Activated naive CD4-positive, alpha-beta T cell treated with anti-CD3 and anti-CD28 coated beads for 36 hours (primary cell): ENCODE measurements at places on chromosomes 6 and 20.

DNA sequence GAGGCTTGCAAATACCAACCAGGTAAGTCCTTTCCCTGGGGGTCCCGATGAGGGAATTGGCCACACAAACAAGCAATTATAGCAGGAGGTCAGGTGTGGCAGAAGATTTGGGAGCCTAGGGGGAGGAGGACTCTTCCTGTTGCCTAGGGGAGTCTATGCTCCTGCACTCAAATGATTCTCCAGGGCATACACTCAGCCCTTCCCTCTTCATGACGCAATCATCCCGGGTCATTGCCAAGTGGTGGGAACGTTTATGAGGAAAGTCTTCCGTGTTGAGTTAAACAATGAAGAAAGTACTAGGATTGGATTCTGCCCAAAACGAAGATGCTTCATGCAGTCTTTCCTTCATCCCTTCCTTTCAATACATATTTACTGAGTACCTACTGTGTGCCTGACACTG lies 186.5 kb upstream of the TSHZ2 start:
- H3K4me3 ChIP-seq, result no peak overlapping the region
- DNase-seq, result no peak
- H3K4me1 ChIP-seq, result peaks cover 6% of the 10 kb centered on the region

- no peak overlapping the region for H3K27ac ChIP-seq
- H3K4me1 ChIP-seq, result no peaks in the 10 kb centered on the region
- no peak for DNase-seq
- no peaks in the 10 kb centered on the region for H3K36me3 ChIP-seq
- no peak overlapping the region for H3K4me3 ChIP-seq
- no peaks in the 10 kb centered on the region for H3K27me3 ChIP-seq
Measured at GRCh38 chr6:57248311-57248895, 26.3 kb upstream of the RAB23 start.

DNA sequence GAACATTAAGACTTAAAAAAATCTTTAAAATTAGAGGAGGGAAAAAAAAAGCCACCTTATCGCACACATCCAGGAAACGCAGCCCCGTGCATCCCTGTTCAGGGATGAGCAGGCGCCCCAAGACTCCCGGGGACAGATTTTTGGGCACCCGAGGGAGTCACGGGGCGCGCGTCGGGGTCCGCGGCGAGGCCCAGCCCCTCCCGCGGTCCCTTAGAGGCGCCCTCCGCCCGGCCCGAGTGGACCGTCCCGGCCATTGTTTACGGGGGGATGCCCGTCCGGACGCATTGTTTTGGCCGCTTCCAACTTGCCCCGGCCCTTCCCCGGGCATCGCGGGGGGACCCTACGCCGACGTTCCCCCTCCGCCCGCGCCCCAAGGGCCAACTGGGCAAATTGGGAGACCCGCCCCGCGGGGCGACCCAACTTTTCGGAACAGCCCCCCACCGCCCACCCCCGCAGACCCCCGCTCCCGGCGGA lies 610 bp downstream of the ZNF217 start:
- DNase-seq, result peak; percentile 33
- H3K36me3 ChIP-seq, result peaks cover 5% of the 10 kb centered on the region
- peak overlapping the region; percentile 94 for H3K4me3 ChIP-seq
- peak overlapping the region; percentile 99 for H3K27ac ChIP-seq
- H3K27me3 ChIP-seq, result no peaks in the 10 kb centered on the region

GRCh38 chr6:32968867-32969684 lies 682 bp downstream of the BRD2 start:
- H3K27me3 ChIP-seq, result no peaks in the 10 kb centered on the region
- peaks cover 27% of the 10 kb centered on the region for H3K4me1 ChIP-seq
- peak; percentile 84 for DNase-seq
- peaks cover 48% of the 10 kb centered on the region for H3K36me3 ChIP-seq
- H3K27ac ChIP-seq, result peak overlapping the region; percentile 100

DNA sequence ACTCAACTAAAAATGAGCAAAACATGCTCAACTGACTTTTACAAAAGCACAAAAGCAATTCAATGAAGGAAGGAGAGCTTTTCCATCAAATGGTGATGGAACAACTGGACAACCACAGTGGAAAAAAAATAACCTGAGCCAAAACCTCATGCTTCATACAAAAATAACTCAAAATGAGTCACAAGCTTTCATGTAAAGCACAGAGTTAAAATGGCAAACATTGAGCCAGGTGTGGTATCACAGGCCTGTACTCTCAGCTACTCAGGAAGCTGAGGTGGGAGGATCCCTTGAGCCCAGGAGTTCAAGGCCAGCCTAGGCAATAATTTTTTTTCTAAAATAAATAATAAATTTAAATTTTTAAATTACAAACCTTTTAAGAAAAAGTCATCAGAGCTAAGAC lies 18.4 kb upstream of the HLA-G start:
- DNase-seq, result no peak
- no peak overlapping the region for H3K4me3 ChIP-seq
- H3K36me3 ChIP-seq, result no peaks in the 10 kb centered on the region
- H3K27me3 ChIP-seq, result peaks cover 4% of the 10 kb centered on the region
- no peaks in the 10 kb centered on the region for H3K4me1 ChIP-seq
- H3K27ac ChIP-seq, result no peak overlapping the region

GRCh38 chr6:91485047-91485446 lies 898.2 kb upstream of the MAP3K7 start:
- no peaks in the 10 kb centered on the region for H3K4me1 ChIP-seq
- H3K27me3 ChIP-seq, result no peaks in the 10 kb centered on the region
- DNase-seq, result no peak
- no peak overlapping the region for H3K4me3 ChIP-seq

DNA sequence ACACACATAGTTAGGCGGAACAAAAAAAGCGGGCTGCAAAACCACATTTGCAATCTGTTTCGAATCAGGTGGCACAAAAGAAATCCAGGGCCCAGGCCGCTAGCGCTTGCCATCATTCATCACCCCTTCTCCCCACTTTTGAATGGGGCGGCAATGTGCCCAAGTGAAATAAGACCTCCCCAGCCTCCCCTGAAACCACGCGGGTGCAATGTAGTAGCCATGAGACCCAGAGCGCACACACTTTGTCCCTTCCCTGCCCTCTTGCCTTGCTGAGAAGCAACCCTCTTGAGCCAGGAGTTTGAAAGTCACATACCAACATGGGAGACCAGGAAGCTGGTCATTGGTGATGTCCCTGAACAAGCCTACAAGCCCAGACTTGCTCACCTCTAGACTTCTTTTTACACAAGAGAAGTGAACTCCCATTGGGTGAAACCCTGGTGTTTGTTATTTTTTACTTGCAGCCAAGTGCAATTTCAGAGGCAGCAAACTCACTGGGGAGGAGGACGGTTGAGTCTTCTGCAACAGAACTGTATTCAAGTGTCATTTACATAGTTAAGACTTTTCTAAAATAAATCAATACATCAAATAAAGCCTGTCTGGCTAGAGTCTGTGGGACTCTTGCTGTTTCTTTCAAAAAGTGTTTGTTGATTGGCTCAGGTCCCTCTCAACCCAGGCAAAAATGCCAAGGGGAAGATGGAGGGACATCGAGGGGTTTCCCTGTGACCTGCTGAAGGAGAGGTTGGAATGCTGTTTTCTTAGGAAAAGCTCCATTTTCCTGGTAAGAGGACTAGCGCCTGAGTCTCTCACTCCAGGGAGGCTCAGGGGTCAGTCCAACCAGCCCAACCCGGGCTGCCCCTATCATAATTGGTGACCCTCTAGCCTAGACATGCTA lies 138.1 kb upstream of the PTPN1 start:
- no peaks in the 10 kb centered on the region for H3K36me3 ChIP-seq
- no peaks in the 10 kb centered on the region for H3K4me1 ChIP-seq
- DNase-seq, result no peak
- peaks cover 2% of the 10 kb centered on the region for H3K27me3 ChIP-seq
- no peak overlapping the region for H3K4me3 ChIP-seq

GRCh38 chr6:154267508-154268106 lies 89.0 kb downstream of the IPCEF1 start:
- H3K36me3 ChIP-seq, result no peaks in the 10 kb centered on the region
- peaks cover 25% of the 10 kb centered on the region for H3K4me1 ChIP-seq
- no peaks in the 10 kb centered on the region for H3K27me3 ChIP-seq
- no peak overlapping the region for H3K4me3 ChIP-seq
- H3K27ac ChIP-seq, result no peak overlapping the region
- DNase-seq, result peak; percentile 32

DNA sequence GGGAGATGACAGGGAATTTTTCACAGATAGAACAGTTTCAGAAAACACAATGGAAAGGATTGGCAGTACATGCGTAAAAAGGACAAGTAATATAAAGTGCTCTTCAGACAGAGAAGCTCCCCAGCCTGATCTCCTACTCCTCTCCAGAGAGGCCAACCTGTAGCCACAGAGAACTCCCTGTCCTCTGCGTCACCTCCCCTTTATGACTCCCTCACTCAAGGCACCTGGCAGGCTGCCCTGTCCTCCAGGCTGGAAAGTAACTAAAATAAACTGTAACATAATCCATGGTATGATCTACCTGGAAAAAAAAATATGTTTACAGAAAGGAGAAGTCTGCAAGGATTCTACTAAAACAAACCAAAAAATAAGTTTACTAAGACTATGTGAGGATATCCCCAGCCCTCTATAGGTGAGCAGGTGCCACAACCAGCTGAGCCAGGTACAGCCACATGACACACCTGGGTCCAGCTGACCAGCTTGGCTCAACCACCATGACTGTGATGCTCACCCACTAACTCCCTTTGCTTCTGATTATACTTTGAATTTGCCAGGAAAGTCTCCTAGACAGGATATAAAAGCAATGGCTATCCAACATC lies 29.2 kb downstream of the MBOAT1 start:
- no peak overlapping the region for H3K27ac ChIP-seq
- peaks cover 10% of the 10 kb centered on the region for H3K36me3 ChIP-seq
- no peaks in the 10 kb centered on the region for H3K27me3 ChIP-seq
- no peak overlapping the region for H3K4me3 ChIP-seq
- DNase-seq, result no peak
- no peaks in the 10 kb centered on the region for H3K4me1 ChIP-seq

- H3K36me3 ChIP-seq, result no peaks in the 10 kb centered on the region
- H3K27ac ChIP-seq, result peak overlapping the region; percentile 63
- H3K27me3 ChIP-seq, result no peaks in the 10 kb centered on the region
- no peak overlapping the region for H3K4me3 ChIP-seq
- peaks cover 23% of the 10 kb centered on the region for H3K4me1 ChIP-seq
Measured at GRCh38 chr20:20734475-20734948, 22.1 kb upstream of the RALGAPA2 start.

DNA sequence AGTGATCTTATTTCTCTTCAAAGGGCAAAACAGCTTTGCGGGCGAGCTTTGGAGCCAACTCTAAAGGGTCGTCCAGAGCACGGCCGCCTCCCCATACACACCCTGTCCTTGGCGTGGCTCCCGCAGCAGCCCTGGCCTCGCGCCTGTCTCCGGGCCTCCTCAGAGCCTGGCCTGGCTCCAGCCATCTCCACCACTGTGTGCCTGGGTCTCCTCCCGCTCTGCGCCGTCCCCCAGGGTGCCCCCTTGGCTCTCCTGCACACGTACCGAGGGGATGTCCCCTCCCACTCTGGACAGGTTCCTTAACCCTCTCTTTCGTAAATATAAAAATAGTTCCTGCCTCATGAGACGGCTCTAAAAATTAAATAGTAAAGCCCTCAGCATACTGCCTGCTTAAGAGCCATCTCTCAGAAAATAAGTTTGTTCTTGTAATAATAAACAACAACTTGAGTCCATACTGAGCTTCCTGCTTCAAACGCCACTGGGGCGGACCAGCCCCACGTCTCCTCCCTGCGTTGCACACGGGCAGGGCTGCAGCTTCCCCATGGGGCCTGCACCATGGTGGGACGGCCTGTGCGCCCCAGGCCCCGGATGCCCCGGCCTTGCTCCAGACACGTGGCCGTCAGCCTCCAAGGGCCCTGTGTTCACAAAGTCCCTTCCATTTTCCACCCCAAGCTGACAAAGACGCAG lies 226.2 kb downstream of the TTLL2 start:
- H3K27me3 ChIP-seq, result no peaks in the 10 kb centered on the region
- H3K4me3 ChIP-seq, result no peak overlapping the region
- H3K36me3 ChIP-seq, result no peaks in the 10 kb centered on the region
- H3K4me1 ChIP-seq, result no peaks in the 10 kb centered on the region
- no peak overlapping the region for H3K27ac ChIP-seq

DNA sequence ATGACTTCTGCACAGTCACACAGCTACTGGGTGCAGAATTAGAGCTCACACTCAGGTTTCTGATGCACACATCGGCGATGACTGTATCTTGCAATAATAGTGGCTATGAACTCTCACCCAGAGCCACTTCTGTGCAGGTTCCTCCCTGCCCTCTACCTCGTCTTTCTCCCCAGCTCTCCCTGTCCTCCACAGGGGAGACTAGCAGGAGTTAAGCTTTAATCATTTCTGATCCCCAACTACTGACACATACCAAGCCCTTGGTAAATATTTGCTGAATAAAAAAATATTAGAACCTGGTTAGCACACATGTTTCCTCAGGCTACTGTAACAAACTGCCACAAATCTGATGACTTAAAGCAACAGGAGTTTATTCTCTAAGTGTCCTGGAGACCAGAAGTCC lies 222.7 kb upstream of the FOXA2 start:
- no peak for DNase-seq
- no peak overlapping the region for H3K4me3 ChIP-seq
- no peaks in the 10 kb centered on the region for H3K27me3 ChIP-seq
- H3K27ac ChIP-seq, result no peak overlapping the region
- no peaks in the 10 kb centered on the region for H3K4me1 ChIP-seq

- DNase-seq, result no peak
- H3K27ac ChIP-seq, result no peak overlapping the region
- H3K36me3 ChIP-seq, result no peaks in the 10 kb centered on the region
Measured at GRCh38 chr6:81690073-81690472, 62.4 kb downstream of the TENT5A start.

GRCh38 chr20:32796383-32796948 lies 23.3 kb upstream of the MAPRE1 start:
- no peaks in the 10 kb centered on the region for H3K27me3 ChIP-seq
- H3K27ac ChIP-seq, result no peak overlapping the region
- peak; percentile 60 for DNase-seq
- H3K36me3 ChIP-seq, result no peaks in the 10 kb centered on the region
- no peak overlapping the region for H3K4me3 ChIP-seq
- H3K4me1 ChIP-seq, result peaks cover 38% of the 10 kb centered on the region

- H3K36me3 ChIP-seq, result peaks cover 58% of the 10 kb centered on the region
- DNase-seq, result no peak
- H3K27me3 ChIP-seq, result no peaks in the 10 kb centered on the region
- no peak overlapping the region for H3K4me3 ChIP-seq
- no peak overlapping the region for H3K27ac ChIP-seq
- peaks cover 3% of the 10 kb centered on the region for H3K4me1 ChIP-seq
Measured at GRCh38 chr6:144437105-144437504, 152.0 kb downstream of the UTRN start.

DNA sequence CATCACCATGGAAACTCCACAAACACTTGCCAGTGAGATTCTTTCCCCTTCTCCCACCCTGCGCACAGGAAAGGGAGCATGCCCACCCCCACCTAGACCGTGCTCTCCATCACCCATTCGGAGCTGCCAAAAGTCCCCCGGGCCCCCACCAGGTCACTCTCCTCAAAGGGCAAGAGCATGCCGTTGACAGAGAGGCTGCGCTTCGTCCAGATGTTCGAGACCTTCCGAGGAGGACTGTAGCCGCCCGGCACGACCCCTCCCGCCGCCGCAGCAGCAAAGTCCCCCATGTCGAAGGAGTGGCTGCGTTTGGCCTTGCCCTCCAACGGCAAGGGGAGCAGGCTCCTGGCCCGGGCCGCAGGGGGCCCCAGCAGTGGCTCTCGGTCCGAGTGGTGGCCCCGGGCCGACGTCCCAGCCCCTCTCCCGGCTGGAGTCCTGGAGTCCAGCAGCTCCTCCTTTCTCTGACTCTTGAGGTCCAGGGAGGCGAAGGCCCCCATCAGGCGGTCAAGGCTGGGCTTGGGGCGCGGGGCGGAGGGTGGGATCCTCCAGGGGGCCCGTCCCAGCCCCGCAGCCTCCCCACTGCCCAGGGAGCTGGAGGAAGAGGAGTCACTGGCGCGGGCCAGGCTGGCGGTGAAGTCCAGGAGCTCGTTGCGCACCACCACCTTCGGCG lies 195.2 kb downstream of the LRFN2 start:
- H3K27ac ChIP-seq, result no peak overlapping the region
- H3K4me1 ChIP-seq, result peaks cover 39% of the 10 kb centered on the region
- H3K36me3 ChIP-seq, result no peaks in the 10 kb centered on the region
